Dermis blood vessel endothelial cell (primary cell): ENCODE measurements at places on chromosomes 7 and 10. TPM values are rescaled to one million over a fixed set of nuclear protein-coding genes. Genes with fewer than 3 reads are reported as not detected.

DNA sequence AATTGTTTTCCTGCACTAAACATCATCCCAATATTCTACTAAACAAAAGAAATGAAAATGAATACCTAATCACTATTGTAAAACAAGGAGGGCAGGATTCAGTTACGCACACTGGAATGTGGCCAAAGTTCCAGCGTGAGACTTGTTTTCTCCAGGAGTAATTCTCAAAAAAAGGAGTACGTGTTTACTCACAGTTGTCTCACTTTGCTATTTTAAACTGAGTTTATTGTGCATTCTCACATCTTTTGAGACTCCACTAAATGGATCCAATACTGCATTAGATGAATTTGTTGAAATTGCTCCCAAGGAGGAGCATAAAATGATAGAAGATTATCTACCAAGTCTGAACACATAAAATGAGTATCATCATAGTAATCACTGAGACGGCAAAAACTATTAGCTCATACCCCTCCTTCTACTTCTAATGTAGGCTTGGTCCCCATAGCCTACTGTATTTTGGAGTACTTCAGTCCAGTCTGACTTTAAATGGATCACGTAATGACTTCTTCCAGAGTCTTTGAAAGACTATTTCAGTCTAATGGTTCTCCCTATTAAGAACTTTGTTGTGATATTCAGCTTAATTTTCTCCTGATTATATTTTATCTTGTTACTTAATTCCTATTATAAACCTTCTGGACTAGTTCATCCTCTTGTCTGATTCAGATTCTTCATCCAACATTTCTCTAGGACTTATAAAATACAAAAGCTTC lies 3.8 kb downstream of the GRM3 start:
- no peak for DNase-seq

PTER gene
- 7.5 and 9.8 TPM in 2 replicates for total RNA-seq

GRCh38 chr7:154380771-154381170 lies 328.6 kb downstream of the DPP6 start:
- DNase-seq = no peak

- DNase-seq = peak; percentile 46
Observed at GRCh38 chr10:24449321-24449740, 240.4 kb downstream of the KIAA1217 start.

DNA sequence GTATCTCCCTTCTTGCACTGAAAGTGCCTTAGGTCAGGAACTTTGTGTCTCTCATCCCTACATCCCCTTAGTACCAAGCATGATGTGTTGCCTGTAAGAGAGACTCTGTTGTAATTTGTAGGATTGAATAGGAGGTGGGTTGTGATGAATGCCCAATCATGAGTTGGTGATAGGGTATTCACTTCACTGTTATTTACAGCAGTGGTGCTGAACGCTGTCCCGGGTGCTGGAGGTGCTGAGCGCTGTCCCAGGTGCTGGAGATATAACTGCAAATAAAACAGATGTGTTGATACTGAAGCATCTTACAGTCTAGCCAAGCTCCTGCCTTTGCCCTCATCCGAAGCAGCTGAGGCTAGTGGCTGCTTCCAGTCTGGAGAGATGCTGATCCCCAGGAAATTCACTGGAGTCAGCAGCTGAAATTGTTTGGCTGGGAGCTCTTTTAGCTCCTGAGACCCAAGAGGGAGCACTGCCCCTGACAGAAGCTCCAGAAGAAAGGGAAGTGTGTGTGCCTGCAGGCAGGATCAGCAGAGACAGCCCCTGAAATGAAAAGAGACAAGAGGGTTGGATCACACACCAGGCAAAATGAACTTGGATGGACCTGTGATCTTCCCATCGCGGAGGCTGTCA lies 183.4 kb downstream of the SORCS3 start:
- peak; percentile 22 for DNase-seq

DNA sequence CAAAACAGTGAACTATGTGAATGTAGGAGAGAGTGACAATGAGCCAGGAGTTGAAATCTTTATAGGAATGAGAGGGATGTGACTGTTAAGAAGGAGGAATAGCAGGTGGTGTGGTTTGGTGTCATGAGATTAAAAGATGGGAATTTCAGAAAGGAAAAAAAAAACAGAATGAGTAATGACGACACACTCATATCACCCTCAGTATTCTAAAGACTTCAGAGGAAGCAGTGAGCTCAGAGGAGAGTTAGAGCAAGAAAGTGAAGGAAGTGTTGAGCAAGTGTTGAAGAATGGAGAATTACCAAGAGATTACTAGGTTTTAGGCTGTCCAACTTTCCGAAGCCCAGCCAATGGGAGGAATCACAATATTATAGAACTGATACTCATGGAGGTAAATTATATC lies 220.5 kb upstream of the HGF start:
- DNase-seq = peak; percentile 1

- no peak for DNase-seq
Observed at GRCh38 chr7:78443811-78444210, 645.2 kb downstream of the PHTF2 start.

DNA sequence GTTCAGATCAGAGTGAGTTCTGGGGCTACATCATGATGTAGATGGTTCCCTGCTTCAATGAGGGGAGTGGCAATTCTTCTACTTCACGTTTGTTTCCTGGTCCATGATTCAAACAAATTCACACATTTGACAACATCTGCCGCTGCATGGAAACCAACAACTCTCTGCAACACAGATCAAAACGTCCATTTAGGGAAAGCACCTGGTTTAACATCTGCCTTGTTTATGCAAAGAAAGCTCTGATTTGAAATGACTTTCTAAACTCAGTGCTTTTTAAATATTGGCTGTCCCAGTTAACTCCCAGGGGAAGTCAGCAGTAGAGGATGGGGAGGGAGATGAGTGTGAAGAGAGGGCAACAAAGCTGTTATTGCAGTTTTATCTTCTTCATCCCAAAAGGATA lies 93.8 kb downstream of the GAD2 start:
- no peak for DNase-seq

C10orf53 gene
- total RNA-seq = not detected in 2 replicates

- no peak for DNase-seq
Observed at GRCh38 chr7:65382452-65382851, 8.8 kb downstream of the ZNF92 start.

DNA sequence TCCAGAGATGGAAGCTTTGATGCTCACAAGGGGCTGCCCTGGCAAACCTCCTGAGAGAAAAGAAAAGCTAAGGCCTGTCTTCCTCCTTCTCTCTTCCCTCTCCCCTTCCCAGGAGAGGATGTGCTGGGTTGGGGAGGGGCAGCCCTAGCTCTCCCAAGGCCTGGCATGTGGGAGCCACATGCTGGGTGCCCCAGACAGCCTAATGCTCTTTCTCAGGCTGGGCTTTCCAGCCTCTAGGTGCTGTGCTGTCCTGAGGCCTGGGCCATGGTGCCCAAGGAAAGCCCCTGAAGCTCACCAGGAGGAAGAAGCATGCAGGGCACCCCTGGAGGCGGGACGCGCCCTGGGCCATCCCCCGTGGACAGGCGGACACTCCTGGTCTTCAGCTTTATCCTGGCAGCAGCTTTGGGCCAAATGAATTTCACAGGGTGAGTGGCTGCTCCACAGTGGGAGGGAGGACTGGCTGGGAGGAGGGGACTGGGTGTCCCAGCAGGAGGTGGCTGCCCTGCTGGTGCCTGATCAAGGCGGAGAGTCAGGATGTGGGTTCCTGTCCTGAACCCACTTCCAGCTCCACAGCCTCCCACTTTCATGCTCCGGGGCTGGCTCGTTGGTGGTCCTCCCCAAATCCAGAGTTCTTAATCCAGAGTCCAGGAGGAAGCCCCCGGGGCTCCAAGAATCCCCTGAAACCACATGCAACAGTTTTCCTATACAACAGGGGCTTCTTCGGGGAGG lies 1.7 kb downstream of the CPA5 start:
- no peak for DNase-seq

- no peak for DNase-seq
Observed at GRCh38 chr10:86300931-86301830, 65.4 kb downstream of the GRID1 start.

DNA sequence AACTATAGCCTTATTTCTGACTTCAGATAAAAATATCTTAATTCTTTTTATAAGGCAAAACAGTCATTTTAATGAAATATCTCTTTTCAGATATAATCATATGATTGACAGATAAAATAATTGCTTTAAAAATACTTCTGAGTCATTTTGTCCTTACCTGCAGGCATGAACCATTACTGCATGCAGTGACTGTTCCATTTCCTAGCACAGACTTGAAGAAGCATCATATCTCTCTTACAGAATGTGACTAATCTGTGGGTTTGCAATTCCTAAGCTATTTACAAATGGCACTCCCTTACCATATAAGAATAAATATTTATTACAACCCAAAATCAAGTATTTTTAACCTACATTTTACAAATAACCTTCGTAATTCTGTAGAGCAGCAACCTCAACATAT lies 120.7 kb downstream of the SRPK2 start:
- no peak for DNase-seq

DNA sequence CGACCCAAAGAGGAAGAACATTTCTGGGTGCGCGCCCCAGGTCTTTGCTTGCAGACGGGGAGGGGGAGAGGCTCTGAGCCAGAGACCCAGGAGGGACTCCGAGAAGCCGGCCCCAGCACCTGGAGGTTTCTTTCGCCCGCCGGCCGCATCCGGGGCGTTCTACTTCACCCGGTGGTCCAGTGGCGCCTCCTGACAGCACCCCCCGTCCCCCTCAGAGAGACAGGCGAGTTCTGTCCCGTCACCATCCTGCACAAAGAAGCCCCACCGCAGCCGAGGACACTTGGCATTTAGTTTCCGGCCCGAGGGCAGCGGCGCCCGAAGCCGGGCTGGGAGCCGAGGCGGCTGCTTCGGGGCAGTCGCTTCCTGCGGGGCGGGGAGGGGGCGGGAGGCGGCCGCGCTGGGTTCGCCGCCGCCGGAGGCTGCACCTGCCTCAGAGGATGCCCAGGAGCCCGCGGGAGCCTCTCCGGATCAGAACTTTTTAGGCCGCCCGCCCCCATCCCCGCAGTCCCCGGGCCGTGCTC lies at the start of gene TMEM178B:
Gene TMEM178B (plus strand): TSS at position 424 of the 521 bp plus-strand sequence.
- DNase-seq = no peak

GRCh38 chr7:109003742-109004141 lies 434.1 kb downstream of the DNAJB9 start:
- no peak for DNase-seq

DNA sequence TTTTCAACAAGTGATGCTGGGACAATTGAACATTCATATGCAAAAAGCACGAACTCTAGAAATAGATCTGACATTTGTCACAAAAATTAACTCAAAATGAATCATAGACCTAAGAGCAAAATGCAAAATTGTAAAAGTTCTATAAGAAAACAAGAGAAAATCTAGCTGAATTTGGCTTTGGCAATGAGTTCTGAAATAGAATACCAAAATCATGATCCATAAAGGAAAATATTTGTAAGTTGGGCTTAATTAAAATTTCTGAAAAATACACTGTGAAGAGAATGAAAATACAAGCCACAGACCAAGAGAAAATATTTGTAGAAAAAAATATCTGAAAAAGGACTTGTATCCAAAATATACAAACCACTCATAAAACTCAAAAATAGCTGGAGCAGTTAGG lies 698.8 kb upstream of the CELF2 start:
- DNase-seq = no peak

GNGT1 gene
- not detected in 2 replicates for total RNA-seq

DNA sequence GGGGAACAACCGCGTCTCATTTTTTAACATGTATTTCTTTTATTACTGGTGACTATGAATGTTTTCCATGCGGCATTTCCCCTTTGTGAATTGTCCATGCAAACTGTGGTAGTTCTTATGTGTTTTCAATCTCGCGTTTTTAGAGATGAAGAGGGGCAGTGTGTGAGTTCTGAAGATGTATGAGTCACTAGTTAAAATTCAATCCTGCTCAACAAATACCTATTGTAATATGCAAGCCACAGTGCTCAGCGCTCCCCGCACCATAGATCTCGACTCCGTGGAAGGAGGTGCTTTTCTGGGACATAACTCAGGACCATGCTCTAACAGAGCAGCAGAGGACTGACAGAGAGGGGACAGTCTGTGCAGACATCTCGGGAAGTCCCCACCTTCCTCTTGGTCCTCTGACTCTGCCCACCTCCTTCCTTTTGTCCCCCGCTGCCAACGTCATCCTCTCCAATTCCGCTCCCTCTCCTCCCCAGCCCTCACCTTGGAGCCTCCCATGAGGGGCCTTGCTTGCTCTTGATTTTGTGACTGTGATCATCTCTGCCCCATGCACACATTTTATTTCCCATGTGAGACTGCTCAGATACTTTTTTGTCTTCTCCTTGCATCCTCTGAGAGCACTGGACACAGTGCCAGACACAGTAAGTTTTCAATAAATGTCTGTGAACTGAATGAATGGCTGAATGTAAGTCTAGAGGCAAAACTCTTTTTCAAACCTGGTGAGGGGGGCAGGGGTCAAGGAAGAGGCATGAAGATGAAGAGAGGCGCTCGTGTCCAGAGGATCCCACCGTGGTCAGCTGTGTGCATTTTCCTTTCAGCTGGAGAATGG lies 42.7 kb upstream of the PLEKHA1 start:
- DNase-seq = no peak

- DNase-seq = peak; percentile 43
Observed at GRCh38 chr7:55073976-55074528, 55.2 kb downstream of the EGFR start.

DNA sequence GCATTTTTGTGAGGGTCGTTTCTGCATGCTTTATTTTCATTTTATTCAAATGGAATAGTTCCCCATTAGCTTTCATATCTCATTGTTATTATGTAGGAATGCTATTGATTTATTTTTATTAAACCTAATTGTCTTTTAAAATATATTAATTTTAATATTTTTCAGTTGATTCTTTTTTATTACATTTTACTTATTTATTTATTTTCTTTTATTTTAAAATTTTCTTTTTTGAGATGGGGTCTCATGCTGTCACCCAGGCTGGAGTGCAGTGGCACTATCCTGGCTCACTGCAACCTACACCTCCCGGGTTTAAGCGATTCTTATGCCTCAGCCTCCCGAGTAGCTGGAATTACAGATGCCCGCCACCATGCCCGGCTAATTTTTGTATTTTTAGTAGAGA lies 7.4 kb upstream of the STK17A start:
- DNase-seq = no peak

DNA sequence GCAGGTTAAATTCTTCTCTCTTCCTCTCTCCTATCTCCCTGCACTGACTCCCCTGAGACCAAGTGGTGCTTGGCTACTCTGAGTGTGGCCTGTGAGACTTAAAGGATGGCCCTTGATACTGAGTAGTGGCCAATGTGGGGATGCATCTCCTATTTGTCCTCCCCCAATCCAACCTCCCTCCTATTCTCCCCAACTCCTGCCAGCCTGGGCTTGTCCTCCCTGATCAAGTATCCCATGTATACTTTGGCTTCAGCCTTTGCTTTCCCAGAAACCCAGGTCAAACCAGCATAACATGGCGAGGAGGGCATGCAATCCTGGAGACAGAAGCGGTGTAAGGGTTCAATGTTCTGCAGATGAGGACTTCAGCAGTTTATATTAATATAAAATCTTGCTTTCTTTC lies 77.9 kb upstream of the GRB10 start:
- no peak for DNase-seq
